ENCODE measurements at places on chromosomes 16 and 17.

DNA sequence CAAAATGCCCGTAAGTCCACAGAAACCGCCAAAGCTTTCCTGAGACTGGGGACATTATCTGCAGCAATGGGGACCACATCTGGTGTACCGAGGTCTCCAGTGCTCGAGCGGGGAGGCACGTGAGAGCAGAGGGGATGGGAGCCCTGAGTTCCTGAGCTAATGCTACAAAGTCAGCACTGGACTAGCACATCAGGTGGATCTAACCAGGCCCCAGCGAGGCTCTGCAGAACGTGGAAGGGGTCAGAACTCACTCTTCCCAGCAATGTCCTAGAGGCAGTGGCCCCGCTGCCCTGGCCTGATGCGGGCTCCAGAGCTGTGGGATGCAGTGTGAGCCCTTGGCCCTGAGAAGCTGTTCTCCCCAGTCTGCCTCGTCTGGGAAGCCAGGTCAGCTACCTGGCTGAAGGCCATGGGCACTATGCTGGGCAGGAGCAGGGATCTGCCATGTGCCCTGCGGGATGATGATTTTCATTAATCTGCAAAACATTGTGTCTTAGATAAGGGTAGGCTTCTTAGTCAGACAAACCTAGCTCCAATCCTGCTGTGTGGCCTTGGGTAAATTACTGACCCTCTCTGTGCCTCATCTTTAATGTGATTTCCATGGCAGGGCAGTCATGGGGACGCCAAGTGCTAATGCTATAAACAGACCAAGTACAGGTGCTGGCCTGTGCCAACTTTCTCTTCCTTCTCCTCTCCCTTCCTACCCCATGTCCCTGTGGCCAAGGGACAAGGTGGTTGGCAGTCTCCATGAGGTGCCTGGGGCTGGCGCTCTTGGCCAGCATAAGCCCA lies 40.1 kb upstream of the SLC38A10 start:
- DNase-seq, result no peak

- no peak for DNase-seq
These were observed 22.5 kb upstream of the ARHGAP17 start for GRCh38 chr16:25037632-25038031.

DNA sequence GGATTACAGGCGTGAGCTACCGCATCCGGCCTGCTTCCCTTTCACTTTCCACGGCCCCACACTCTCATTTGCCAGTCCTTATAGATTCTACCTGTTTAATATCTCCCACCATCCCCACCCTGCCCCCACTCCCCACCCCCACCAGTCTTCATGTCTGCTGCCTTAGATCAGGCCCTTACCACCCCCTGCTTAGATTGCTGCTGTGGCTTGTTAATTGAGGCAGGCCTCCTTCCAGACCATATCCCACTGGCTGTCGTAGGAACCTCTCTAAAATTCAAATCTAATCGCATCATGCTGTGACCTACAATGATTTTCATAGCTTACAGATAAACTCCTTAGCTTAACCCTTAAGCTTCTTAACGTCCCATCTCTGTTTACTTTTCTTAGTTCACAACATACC lies 4.9 kb downstream of the IQCK start:
- no peak for DNase-seq

- no peak for DNase-seq
These were observed 168.0 kb downstream of the AATF start for GRCh38 chr17:37116671-37117185.

All from HCEC 1CT (cell line).